Suppressor macrophage (primary cell): ENCODE measurements at places on chromosomes 2 and 18.

DNA sequence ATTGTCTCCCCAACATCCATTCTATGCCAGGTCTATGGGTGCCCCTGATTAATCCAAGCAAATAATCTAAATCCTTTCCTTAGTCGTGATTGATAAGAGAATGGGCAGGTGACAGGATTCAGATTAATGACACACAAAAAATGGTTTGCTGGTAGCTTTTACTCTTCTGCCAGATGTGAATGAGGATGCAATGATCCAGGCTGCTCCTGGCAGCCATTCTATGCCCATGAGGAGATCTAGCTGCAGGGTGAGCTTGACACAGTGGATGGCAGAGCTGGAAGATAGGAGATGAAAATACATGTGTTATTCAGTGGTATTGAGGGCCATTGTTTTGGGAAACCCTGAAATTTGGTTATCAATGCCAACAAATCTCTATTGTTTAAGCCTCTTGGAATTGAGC, 69.7 kb downstream of the ACYP2 start:
- no peak for DNase-seq

GRCh38 chr2:207403141-207403540, 126.6 kb upstream of the CREB1 start:
- no peak for DNase-seq

GRCh38 chr2:216588861-216589710, 44.1 kb upstream of the IGFBP2 start:
- DNase-seq = no peak

- no peak for DNase-seq
Measured at GRCh38 chr2:65357959-65358294, 74.5 kb downstream of the SPRED2 start.

GRCh38 chr18:57585855-57586250, 649 bp downstream of the FECH start:
- DNase-seq = no peak

GRCh38 chr2:117057016-117057415, 757.5 kb upstream of the DDX18 start:
- DNase-seq = no peak

- no peak for DNase-seq
Measured at GRCh38 chr2:24082787-24083566, 1.7 kb downstream of the TP53I3 start.

DNA sequence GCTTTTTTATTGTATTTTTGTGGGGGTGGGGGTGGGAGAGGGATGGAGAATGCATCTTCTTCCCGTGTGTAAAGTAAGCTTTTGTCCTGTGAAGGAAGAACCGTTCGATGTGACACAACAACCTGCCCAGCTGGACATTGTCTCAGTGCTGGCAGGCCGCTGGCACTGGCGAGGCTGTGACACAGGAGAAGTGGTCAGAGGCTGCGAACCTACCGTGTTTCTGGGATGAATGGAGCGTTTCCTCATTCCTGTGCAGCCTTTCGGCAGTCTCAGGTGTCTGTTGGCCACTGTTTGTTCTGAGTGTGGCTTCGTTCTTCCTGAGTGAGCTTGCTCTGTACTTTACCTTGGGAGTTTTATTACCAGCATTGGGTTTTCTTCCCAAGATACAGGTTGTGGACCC, 8.0 kb downstream of the RAMP1 start:
- DNase-seq = no peak

GRCh38 chr18:25351280-25351775, 638 bp downstream of the ZNF521 start:
- no peak for DNase-seq

GRCh38 chr2:224078656-224079055, 39.6 kb upstream of the SERPINE2 start:
- DNase-seq = no peak

- no peak for DNase-seq
Measured at GRCh38 chr2:71833855-71834560, 313.7 kb downstream of the CYP26B1 start.

DNA sequence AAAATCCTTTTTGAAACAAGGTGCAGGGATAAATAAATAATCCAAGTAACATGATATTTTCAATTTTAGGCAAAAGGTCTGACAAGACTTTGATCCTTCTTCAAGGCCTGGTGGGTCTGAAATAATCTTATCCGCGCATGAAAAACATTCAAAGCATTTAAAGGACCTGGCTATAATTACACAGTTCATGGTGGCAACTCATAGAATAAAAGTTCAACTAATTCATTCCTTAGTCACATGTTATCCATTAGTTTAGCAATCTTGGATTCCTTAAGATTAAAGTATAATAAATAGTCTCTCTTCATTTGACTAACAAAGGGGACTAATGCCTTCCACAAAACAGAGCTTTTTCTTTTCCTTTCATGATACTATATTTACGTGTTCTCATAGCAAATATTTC, 21.0 kb upstream of the SLC38A11 start:
- no peak for DNase-seq

- DNase-seq = no peak
Measured at GRCh38 chr2:230749111-230749510, 36.5 kb downstream of the CAB39 start.

- peak; percentile 1 for DNase-seq
Measured at GRCh38 chr18:66510357-66511045, 93.4 kb downstream of the CDH19 start.

- no peak for DNase-seq
Measured at GRCh38 chr2:149732730-149733290, 145.2 kb upstream of the MMADHC start.

DNA sequence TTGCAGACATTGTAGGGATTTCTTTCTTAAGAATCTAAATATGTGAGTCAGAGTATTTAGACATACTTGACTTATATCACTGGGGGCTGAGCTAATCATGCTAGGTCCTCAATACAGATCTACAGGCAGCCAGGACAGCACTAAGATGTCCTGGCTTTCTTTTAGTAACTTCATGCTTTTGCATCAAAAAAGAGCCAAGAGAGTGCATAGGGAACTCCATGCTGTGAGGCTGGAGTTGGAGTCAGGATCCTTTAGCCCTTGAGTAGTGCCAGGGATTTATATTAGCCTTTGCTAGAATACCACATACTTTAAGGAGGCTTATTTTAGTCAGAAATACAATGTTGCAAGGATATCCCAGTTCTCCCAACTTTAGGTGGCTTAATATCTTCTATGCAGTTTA, 289.7 kb downstream of the CCDC85A start:
- DNase-seq = no peak

- DNase-seq = peak; percentile 78
Measured at GRCh38 chr2:38978296-38978903, 88.7 kb downstream of the ARHGEF33 start.

DNA sequence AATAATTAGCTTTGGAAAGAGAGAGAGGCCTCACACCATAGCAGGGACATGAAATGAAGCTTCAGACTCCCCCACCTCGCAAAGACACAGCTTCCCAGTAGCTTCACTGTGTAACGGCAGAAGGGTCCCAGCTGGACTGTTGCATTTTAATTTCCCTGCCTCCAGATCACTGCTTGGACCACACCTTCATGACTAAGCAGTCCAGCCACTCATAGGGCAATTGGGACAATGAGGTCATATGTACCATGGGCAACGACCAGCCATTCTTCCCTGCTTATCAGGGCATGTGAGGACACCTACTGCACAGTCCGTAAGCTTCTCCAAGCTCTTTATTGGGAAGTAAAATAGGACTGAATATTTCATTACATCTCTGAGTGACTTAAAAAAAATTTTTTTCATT, 183.0 kb downstream of the MREG start:
- no peak for DNase-seq

- no peak for DNase-seq
Measured at GRCh38 chr2:188330316-188331053, 38.8 kb downstream of the GULP1 start.

DNA sequence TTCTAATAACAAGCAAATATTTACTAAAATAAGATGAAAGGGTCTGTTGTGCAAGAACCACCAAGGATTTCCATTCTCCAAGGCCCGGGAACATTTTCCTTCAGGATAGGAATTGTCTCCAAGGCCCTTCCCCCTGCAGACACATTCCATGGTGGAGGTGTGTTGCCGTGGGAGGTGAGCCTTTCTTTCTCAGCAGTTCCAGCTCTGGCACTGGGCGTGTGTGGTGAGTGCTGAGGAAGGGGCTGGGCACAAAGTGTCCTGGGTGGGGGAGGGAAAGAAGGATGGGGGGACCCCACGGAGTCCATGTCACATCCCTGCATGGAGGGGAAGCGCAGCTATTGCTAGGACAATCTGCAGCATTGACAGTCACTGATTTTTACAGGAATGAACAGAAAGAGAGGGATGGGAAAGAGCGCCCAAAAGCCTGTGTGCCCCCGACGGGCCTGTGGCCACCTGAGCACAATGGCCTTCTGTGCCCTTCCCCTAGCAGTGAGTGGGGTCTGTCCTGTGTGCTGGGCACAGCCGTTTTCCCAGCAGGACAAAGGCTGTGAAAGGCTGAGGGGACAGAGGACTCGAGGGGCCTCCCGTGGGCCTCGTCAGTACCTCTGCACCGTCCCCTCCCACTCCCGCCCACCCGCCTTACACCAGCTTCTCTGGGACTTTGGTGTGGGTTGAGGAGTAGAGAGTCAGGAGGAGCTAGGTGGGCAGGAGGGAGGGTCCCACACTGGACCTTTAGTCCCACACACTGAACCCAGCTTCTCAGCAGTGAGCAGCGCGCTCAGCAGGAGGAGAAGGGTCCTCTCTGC, 79.8 kb downstream of the PTGR3 start:
- no peak for DNase-seq

DNA sequence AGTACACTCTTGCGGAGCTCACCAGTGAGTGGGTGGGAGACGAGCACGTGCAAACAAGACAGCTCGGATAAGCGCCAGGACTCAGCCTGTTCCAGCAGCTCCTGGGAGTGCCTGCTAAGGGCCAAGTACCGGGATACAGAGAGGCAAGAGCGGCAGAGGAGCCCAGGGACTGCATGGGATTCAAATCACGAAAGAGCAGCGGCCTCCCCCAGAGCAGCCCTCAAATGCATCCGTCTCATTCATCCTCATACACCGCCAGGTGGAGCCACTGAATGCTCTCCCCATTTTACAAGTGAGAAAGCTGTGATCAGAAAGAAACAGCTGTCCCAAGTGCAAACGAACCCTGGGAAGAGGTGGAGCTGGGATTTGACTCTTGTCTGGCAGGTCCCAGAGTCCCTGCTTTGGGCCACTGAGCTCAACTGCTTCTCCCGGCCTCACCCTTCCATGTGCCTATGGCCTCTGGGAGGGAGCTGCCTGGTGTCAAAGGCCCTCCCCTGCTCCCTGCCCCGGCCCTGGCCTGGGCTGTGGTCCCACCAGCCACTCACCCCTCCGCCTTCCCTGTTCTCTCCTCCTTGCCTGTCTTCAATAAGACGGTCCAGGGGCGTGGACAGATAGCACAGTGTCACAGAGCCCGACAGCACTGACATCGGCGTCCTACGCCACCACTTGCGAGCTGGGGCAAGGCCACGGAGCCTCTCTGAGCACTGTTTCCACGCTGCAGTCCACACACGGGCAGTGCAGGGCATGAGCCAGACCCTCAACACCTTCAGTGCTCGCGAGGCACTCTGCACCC, 72.8 kb upstream of the TAF1B start:
- peak; percentile 74 for DNase-seq

- DNase-seq = no peak
Measured at GRCh38 chr2:240462073-240462706, 26.7 kb downstream of the GPC1 start.

DNA sequence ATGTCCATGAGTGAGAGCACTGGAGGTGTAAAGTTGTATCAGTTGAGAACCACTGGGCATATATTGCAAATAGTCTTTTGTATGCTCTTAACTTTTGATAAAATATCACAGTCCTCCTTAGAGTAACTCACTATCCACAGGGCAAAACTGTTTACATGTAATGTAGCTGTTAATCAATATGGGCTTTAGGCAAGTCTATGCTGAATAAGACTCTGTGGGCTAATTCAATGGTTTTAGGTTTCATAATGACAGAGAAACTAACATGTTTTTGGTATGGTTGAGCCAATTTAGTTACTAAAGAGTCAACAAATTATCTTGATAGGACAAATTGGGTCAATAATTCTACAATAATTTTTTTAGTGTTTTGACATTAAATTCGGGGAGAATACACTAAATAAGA, 1134.9 kb upstream of the FAM98A start:
- no peak for DNase-seq

DNA sequence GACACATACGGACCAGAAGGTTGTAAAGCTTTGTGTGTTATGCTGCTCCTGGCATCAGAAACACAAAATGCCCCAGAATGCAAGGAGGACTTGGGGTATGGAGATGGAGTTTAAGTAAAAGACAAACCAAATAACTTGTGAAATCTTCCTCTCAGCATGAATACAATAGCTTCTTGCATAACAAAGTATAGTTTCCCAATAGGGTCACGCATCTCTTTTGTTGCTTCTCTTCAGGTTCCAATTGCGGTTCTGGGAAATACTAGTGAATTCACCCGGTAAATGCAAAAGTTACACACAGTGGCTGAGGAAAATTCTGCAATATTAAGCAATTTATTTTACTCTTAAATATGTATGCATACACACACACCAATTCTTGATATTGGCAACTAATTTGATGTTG, 339.2 kb upstream of the EPHA4 start:
- no peak for DNase-seq

GRCh38 chr18:76914796-76915195, 92.4 kb downstream of the ZNF236 start:
- DNase-seq = no peak

DNA sequence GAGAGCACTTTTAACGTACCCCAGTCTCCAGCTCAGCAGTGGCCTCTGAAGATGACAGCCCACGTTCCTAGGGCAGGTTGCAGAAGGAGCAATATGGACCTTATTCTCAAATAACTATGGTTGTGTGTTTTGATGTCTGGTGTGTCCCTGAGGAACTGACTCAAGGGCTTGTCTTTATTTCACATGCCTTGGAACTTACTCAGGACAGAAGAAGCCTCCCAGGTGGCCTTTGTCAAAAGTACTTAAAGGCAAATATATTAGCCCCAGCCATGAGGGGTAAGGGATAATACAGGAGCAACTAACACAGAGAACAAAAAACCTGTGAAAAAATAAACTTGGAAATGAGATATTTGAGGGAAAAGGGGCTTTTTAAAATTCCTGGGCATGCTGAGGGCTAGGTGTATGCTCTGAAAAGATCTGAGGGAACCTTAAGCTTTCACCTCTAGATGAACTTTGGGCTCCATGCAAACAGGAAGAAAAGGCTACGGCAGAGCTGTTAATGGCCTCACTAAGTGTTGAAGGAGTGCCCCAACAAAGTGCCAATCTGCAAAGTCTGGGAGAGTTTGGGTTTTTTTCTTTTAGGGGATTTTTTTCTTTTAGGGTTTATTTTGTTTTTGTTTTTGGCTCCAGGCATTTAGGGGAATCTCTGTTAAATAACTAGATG, 40.3 kb downstream of the SRBD1 start:
- no peak for DNase-seq

- no peak for DNase-seq
Measured at GRCh38 chr2:33059471-33060156, 112.9 kb downstream of the LTBP1 start.

DNA sequence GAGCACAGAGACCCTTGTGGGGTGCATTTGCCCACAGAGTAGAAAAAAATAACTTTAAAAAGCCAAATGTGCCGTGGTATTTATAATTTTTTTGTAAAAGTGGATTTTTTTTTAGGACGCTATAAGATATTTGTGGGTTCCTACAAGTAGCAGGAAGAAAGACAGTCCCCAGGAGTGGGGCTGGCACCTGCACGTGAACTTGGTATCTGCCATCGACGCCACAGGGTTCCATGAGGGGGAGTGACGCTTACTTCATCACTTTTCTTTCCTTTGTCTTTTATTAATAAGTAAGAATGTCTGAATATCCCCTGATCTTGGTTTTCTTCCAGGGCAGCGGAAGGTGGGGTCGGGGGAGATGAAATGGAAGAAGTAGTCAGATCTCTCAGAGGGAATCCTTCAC, 207.0 kb downstream of the TWIST2 start:
- no peak for DNase-seq

GRCh38 chr18:500632-501405, at the start of gene COLEC12:
TSS of gene COLEC12 (minus strand) at chr18:500701. CDS start at chr18:500514, 187 bp downstream.
- DNase-seq = peak; percentile 72

GRCh38 chr2:167990062-167990461, 257.3 kb downstream of the STK39 start:
- DNase-seq = no peak
